ENCODE measurements at places on chromosomes 6 and 20.

DNA sequence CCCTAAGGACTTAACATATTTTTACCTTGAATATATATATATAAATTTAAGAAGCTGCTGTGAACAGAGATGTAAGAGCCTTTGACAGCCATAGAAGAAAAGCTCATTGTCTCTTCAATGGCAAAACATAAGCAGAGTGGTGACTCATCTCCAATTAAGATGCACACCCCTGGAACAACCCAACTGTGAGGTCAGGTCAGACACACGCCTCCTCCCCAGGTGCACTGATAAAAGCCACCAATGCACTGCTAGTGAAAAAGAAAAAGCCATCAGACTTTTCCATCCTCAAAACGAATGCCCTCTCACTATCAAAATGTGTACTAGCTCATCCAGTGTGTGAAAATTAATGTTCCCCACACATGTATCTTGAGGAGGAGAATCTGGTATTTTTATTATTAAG, 100.1 kb downstream of the SMLR1 start:
- no peak for DNase-seq

- no peak for DNase-seq
Measured at GRCh38 chr20:52129611-52130010, 62.0 kb downstream of the ZFP64 start.

DNA sequence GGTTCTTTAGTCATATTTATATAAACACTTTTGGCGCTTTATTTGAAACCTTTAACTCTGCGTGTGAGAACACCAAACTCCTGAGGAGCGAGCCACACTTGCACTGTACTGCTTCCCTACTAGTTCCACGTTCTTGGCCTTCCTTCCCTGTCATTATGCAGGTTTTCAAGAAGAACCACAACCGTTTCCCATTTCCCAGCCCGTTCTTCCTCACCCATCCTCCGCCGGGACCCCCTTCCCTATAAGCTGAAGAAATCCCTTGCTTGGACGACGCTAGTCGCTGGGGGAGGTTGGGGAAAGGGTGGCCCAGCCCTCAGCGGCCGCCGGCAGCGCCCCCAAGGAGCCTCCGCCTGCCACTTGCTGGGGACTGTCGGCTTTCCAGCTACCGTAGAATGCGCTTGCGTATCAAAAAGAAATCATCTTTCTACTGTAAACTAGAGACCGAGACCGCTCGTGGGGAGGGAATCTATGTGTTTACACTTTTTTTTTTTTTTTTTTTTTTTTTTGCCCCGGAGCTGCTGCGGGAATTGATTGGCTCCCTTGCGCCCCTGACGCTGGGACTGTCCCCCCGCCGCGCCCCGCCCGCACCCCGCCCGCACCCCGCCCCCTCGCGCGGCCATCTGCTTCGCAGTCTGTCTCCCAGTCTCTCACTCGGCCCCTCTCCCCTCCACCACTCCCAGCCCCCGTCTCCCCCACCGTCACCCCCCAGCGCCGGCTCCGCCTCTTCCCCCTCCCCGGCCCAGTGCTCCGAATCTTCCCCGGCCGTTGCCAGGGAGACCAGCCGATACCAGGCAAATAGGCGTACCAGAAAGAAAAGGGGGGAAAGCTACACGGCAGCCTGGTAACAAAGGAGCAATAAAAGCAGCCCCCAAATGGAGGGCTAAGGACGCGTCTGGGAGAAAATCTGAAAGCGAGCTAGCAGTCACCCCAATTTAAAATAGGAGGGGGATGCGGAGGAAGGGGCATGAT, 2.3 kb upstream of the MARCKS start:
- DNase-seq, result no peak

- DNase-seq, result no peak
Measured at GRCh38 chr6:143419526-143419925, 31.0 kb downstream of the ADAT2 start.

- DNase-seq, result no peak
Measured at GRCh38 chr6:38612143-38612965, 27.4 kb downstream of the BTBD9 start.

- DNase-seq, result no peak
Measured at GRCh38 chr20:1741309-1742048, 83.9 kb upstream of the SIRPG start.

DNA sequence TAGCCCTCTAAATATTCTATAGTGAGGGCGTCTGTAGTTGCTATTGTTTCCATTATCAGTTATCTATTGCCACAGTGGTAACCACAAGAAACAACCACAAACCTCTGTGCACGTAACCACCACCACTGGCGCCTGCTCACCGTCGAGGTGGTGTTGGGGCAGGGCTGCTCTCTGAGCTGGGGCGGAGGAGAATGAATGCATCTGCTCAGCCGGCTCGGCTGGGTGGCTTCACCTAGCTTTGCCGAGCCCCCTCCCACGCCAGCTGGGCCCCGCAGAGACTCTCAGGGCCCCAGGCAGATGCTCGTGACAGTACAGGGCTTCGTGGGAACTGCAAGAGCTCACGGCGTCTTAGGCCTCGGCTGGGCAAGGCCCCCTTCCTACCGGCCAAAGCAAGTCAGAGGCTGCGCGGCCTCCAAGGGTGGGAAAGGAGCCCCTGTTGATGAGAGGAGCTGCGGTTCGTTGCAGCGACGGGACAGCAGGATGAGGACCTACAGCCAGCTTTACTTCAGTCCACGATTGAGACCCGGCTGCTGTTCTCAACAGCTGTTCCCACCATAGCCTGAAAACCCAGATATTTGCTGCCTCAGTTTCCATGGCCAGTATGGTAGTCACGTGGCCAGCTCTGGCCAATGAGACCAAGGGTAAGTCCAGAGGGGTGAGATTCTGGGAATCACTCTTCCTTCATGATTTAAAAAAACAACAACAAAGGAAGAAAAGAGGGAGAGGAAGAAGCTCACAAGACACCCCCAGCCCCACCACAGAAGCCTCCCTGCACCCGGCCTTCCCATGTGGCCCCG, 120.2 kb upstream of the AFDN start:
- DNase-seq, result no peak

DNA sequence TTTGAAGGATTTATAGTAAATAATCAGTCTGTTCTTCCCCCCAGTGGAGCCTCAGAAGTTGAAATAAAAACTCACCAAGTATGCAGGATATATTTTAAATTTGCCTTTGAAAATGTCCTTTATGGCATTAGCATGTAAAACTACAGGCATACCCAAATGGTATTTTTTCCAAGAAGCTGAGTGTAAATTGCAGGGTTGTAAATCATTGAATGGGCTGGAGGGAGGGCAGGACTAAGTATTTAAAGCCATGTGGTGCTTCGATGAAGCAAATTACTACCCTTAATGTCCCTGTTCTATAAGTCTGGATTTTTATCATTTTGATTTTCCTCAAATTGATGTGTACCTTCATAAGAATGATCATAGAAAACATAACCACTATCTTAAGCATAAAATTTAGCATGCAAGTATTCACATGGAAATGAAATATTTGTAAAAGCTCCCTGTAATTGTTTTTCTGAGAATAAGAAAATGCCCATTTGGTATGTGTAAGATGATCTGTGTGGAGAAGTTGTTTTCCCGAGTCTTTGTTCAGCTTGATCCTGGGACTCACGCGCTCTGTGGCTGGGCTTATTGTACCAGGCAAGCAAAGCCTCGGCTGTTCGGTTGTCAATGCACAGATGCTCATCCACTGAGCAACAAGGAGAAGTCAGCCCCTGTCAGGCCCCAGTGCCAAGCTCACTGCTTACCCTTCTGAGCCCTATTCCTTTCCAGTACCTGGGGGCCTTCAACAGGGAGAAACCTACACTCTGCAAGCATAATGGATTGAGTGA, 66.7 kb downstream of the CD164 start:
- no peak for DNase-seq

DNA sequence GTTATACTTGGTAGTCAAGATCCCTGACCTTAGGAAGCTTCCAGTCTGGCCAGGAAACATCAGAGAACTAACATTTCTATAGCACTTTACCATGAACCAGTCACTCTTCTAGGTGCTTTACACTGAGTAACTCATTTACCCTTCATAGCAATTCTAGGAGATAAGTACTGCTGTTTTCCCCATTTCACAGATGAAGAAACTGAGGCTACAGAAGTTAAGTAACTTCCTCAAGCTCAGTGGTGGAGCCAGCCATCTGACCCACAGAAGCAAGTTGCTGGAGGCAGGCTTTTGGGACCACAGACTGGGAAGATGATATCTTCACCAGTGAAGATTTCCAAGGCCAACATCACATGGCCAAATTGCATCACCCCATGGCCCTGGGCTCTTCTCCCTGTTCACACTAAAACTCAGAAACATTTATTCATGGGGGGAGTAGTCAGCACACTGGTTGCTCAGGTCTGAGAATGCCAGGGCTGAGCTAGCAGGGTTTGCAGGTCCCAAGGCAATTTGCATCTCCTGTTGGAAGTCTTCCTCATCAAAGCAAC, 70.3 kb downstream of the UNC5CL start:
- no peak for DNase-seq

GRCh38 chr20:50794846-50795634, at the start of gene BCAS4:
Gene BCAS4, plus strand, starts transcription at chr20:50795061. Its CDS starts 23 bp downstream, at chr20:50795084.
- peak; percentile 80 for DNase-seq

DNA sequence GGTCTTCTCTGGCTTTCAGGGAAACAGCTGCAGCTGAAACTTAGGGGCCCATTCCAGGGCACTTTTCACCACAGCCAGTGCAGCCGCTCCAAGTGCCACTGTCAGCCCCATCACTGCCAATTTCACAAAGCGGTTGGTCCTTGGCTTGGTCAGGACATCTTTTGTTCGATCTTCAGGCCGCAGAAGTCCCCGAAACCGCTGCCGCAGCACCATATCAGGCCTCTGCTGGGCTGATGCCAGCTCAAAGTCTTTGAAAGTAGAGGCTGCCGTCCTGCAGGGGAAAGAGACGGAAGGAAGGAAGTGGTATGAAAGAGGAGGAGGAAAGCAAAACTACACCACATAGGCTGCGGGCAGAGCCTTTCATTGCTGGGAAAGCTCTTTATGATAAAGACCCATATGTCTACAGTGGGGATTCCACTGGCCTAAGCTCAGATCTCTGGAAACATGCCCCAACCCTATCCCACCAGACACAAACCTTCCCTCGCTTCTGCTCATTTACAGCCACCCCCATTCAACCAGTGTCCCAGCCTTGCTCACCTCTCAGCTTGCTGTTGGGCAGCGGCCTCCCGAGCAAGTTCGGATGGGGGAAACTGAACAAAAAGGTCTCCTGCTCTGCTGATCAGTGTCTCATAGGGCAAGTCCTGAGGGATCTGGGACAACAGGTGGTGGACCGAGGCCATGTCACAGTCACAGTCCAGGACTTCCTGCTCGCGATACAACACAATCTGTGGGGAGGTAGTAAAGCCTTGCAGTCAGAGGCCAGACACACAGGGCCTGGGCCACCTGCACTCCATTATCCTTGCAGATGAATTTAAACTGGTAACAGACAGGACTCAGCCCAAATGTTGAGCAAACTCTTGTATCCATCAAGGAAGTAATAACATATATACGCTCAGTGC, 23.5 kb downstream of the TBC1D20 start:
- no peak for DNase-seq

DNA sequence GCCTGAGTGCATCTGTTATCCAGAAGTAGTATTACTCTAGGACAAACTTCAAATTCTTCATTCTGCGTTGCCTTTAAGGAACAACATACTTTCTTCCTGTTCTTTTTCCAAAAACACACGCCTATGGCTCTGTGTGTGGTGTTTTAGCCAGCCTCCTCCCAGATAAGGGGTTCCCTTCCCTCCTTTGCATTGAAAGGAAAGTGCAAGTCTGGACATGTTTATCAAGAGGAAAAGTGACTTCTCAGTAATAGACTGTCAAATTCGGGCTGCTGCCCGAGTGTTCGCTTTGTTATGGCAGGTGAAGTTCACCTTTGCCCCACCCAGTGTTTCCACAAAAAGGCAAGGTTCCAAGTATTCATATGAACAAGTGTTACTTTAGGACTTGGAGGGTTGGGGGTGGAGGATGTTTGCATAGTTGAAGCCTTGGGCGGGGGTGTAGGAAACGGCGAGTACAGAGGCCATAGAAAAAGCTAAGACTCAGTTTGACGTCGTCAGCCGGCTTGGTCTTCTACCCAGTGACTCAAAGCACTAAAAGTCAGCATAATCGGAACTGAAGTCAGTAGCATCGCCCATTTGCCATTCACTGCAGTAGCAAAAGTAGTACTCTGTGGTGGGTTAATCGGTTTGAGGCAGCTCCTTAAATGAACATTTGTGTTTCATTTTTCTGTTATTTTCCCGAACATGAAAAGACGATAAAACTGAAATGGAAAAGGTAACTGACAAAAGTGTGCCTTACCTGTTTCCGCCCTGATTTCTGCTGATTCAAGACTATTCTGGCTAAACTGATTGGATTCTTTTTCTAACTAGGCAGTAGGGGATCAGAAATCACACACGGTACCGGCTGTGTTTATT, 12.5 kb downstream of the PRDM1 start:
- no peak for DNase-seq

GRCh38 chr6:144053601-144054000, 41.8 kb downstream of the SF3B5 start:
- DNase-seq, result no peak

DNA sequence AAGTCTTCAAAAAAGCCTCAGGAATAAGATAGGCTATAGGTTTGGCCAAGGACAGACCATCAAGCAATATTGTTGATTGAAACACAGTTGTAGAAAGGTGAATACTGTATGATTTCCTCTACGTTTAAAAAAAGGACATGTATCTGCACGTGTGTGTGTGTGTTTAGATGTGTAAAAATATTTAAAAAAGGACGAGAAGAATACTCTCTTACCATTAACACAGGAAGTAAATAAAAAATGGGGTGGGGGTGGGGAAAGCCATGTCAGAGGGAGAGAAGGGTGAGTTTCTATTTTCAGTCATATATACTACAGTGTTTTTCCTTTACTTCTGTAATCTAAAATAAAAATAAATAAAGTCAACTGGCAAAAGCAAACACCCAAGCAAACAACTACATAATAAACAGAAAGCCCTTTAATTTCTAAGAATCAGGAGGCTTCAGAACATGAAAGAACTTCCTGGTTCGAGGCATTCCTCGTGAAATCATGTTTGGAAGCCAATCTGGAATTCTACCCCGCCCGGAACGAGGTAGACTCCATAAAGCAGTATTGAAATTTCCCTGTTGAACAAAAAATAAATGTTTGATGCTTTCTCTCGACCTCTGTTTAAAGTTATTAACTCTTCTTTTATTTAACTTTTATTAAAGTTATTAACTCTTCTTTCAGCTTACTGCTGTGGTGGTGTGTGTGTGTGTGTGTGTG, 158.1 kb upstream of the ZNF217 start:
- no peak for DNase-seq

DNA sequence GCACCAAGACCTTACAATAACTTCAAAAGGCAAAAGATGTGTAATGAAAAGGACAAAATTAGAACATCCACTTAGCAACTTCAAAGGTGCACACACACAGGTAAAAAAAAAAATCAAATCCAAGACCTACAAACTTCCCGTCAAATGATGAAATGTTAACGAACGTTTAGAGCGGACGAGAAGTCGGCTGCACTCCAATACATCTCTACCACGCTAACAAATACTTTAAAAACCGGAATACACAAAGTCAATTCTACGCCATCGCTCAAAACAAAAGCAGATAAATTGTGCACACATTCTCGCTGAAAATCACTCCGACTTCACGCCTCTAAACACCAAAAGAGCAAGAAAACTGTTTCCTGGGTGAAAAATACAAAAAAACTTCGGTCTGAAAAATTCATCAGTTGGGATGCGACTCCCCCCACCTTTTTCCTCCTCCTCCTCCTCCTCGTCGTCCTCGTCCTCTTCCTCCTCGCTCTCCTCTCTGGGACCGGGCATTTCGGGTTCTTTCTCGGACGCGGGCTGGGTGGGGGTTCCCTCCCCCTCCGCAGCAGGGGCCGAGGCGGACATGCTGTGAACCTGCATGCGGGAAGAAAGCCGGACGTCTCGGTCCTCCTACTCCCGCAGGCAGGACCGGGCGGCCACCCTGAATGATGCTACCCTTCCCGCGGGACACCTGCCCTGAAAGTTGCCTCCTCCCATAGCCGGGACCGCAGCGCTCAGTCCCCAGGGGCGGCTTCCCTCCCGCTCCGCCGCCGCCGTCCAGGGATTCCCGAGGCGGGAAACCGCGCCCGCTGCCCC, 712 bp downstream of the DEK start:
- DNase-seq, result no peak

Measured in NCI-H226 (cell line).